NB4 (cell line): ENCODE measurements at places on chromosomes 12 and 14.

DNA sequence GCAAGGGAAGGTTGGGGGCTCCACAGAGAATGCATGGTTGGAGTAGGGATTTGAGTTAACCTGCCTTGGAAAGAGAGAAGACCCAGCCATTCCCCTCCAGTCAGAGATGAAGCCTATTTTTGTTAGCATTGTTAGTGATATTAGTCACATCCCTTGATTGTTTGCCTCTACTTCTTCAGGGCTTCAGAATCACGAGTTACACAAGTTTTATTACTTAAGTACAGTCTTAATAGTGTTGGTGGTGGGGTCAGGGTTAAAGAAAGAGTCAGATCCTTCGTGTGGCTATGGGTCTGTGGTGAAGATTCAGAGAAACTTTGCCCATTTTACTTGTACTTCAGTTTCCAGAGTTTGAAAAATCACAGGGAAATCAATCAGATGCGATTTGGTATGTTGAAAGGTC lies 363.1 kb downstream of the LRIG3 start:
- no peak for DNase-seq

GRCh38 chr12:28874758-28875157 lies 274.3 kb upstream of the FAR2 start:
- no peak for DNase-seq

DNA sequence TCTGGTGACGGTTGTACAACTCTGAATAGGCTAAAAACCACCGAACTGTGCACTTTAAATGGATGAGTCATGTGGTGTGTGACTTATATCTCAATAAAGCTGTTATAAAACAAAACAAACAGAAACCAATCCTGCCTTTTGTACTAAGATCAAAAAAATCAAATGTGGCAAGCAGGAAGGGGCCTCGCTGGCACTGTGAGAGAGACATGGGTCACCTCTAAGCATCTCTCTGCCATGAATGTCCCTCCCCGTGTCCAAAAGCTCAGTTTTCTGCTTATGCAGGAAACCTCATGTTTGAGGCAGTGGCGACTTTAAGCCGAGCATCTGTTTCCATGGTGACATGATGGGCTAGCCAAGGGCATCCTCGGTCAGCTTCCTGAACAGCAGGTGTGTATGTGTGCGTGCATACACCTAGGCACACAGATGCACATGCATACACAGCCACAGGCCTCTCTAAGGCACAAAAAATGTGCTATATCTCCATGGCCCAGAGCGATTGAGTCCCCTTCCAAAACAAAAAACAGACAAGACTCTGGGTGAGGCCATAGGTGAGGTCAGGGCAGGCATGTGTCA lies 44.4 kb downstream of the ARL6IP4 start:
- no peak for DNase-seq

DNA sequence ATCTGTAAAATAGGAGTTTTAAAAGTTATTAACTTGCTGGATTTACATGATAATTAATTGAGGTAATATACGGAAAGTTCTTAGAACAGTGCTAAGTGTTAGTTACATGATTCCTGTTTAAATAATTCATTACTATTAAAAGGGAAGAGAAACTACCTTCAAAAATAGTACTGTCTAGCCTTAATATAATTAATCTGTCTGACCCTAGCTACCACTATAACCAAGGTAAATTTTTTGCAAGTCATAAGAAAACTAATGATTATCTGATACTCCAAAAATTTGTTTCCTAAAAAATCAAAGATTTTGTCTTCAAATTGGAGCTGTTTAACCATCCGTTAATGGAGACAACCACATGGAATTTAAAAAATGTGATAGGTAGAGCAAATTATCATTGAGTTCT lies 294.3 kb upstream of the FBXO33 start:
- DNase-seq: no peak

- no peak for DNase-seq
Observed at GRCh38 chr12:120536064-120536791, 2.1 kb downstream of the RNF10 start.

- no peak for DNase-seq
Observed at GRCh38 chr12:123165537-123165936, 14.6 kb upstream of the PITPNM2 start.

DNA sequence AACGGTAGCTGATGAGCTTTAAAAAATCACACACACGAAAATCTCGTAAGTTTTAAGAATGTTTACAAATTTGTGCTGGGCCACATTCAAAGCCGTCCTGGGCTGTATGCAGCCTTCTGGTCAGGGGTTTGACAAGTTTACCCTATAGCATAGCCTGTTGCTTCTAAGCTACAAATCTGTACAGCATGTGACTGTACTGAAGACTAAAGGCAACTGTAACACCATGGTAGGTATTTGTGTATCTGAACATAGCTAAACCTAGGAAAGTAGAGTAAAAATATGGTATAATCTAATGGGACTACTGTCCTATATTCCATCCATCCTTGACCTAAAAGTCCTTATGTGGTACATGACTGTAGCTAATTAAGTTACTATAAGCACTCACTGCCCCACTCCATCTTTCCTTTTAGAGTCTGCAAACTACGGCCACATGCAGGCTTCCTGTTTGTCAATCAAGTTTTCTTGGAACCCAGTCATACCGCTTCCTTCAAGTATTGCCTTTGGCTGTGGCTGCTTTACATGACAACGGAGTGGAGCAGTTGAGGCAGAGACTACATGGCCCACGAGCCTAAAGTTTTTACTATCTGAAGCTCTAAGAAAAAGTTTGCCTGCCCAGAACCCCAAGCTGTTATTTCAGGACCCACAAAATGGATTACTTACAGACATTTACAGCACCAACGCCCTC lies 18.5 kb downstream of the KRT7 start:
- no peak for DNase-seq
